Activated CD8-positive, alpha-beta memory T cell treated with anti-CD3 and anti-CD28 coated beads for 24 hours (primary cell): ENCODE measurements at places on chromosomes 2 and 18.

- DNase-seq: no peak
Measured at GRCh38 chr2:59176737-59177136, 935.6 kb upstream of the FANCL start.

DNA sequence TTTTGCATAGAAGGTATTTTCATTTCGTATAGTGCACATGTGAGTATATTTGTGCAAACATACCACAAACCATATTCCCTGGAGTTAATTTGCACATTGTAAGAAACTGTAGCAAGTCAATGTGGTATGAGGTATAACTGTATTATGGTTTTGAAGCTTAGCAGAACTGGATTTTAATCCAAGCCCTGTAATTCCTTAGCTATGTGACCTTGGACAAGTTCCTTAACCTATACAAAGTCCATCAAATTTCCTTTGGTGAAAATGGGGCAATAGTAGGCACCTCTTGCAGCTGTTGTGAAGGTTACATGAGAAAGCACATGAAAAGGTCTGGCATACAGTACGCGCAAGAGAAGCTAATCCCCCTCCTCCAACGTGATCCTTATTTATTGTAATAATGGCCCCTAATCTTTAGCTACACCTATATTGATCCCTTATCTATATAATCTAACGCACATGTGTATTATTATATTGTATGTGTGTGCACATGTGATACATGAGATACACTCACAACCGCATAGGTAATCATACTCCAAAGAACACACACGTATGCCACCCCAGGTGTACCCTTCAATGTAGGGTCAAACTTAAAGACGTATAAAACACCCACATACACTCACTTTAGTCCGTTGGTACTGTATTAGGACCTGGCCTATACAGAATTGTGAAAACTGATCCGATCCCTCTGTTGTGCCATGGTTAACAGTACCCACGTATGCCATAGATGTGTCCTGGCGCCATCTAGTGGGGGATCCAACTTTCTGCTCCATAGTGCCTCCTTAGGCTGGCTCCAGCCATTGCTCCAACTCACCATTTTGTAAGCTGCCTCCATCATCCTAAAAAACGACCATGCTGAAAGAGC, 402.9 kb upstream of the SLC14A2 start:
- DNase-seq: peak; percentile 87

DNA sequence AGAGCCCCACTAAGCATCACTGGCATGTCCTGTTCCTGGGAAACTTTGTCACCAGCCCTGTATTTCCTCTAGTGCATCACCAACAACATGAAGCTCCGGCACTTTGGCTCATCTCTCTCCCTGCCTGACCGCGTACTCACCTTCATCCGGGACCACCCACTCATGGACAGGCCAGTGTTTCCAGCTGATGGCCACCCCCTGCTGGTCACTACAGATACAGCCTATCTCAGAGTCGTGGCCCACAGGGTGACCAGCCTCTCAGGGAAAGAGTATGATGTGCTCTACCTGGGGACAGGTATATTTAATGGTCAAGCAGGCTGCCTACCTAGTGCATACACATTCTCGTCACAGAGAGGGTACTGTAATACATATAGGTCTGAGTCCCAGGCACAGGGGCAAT, 21.0 kb downstream of the SEMA4F start:
- DNase-seq: no peak

GRCh38 chr2:3204031-3204821, 173.4 kb downstream of the EIPR1 start:
- DNase-seq: no peak

DNA sequence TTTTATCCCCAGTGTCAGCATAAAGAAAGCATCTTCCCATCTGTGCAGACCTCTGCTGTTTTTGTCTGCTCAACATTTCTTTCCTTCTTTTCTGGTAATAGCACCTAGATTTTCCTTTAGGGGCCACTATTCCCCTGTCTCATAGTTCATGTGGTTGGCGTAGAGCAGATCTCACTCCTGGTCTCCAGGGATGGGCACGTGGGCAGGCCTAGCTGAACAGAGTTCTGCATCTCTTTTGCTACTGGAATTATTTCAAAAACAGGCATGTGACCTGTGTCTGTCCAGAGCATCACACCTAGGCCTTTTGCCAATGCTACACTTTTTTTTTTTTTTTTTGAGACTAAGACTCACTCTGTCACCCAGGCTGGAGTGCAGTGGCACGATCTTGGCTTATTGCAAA, 17.7 kb upstream of the ICOS start:
- no peak for DNase-seq

- no peak for DNase-seq
Measured at GRCh38 chr18:59038295-59039039, 101.2 kb upstream of the SEC11C start.

DNA sequence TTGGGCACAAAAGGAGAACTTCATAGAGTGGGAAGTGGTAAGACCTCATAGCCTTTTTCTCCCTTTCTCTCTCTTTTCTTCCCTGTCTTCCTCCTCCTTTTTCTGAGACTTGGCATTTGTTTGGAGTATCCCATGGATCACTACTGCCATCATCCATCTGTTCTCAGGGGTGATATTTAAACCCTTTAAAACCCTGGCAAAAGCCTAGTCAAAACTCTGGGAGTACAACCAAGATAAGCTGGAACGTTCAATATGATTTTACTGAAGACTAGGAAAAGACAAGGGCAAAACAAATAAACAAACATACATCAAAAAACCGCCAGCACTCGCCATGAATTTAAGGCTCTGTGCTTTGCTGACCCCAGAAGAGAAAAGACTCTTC, 253.4 kb downstream of the CLIP4 start:
- DNase-seq: no peak

DNA sequence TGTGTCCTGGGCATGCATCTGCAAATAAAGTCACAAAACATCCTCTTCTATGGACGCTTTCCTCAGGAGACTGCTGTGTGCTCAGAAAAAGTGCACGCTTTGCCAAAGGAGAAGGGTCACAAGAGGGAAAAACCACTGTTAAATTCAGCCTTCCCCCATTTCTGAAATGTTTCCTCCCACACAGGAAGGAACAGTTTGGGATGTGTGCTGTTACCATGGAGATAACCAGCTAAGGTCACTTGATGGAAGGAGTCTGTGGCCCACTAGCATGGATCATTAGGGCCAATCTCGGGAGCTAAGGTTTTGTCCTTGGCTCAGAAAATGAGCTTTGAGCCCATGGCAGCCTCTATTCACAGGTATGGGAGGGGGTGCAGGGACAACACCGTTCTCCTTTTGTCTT, 5.6 kb downstream of the KCNE4 start:
- DNase-seq: no peak

- no peak for DNase-seq
Measured at GRCh38 chr18:50775207-50775606, 44.6 kb downstream of the MRO start.

DNA sequence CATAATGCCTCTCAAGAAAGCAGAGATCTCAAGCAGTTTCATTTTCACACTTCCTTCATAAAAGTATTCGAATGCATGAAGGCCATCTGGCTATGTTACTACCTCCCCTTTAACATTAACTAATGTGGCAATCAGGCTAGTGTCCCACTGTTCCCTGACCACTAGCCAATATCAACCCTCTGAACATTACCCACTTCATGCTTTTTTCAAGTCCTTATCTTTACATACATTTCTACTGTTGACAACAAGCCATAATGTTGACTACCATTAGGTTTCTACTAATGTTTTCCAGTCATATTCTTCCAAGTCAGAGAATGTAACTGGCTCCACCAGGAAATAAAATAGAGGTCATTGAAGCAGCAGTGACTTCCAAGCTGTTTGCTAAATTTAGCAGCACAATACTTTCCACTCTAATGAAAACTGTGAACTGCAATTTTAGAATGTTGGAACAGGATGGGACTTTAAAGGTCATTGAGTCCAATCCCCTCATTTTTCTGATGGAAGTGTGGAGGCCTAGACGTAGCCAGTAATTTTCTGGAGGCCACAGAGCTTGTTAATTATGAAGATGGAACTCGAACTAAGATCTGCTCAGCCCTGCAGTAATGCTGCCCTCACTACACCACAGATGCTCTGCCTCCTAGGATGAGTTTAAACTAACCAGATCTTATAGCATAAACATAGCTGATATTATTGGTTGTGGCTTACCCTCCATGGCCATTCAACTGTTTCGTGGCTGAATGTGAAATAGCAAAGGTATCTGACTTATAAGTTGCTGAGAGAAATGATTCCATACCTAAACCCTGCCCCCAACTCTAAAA, 630 bp upstream of the PPP1R1C start:
- DNase-seq: no peak

DNA sequence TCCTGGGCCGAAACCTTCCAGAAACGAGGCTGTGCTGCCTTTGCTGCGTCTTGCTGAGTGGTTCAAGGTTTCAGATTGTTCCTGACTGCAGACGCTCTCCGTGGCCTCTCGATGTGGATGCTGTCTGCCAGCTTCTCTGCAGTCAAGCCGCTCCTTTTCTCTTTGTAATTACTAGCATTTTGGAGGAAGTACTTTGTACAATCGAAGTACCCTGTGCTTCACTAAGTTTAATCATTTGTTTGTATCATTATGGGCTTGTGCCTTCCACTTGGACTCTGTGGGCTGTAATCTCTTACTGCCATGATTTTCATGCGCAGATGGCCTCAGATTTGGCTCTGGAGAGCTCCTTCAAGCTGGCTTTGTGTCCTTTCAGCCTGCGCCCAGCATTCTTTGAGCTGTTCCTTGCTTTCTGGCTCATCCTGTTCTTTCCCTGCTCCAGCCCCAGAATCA, 49.3 kb downstream of the TRAF3IP1 start:
- DNase-seq: no peak

DNA sequence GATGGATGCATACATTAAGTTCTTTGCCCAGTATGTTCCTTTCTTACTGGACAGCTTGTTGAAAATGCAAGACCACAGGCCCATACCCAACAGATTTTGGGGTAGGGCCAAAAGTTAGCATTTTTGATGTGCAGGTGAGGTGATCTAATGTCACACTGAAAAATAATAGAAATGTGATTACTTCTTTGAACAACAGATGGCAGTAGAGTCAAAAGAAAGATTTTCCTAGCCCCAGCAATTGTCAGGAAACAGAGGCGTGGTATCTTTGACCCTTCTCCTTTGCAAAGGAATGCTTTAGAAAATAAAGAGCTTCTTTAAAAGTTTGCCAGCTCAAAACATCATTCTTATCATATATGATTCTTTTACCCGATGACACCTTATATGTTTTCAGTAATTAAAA, 343.6 kb upstream of the SYT4 start:
- DNase-seq: no peak
